ENCODE measurements at places on chromosomes 1 and 21. TPM values are rescaled to one million over a fixed set of nuclear protein-coding genes. Genes with fewer than 3 reads are reported as not detected.
A peak's percentile ranks its signal among the peaks of the same experiment; 100 is the strongest.

DNA sequence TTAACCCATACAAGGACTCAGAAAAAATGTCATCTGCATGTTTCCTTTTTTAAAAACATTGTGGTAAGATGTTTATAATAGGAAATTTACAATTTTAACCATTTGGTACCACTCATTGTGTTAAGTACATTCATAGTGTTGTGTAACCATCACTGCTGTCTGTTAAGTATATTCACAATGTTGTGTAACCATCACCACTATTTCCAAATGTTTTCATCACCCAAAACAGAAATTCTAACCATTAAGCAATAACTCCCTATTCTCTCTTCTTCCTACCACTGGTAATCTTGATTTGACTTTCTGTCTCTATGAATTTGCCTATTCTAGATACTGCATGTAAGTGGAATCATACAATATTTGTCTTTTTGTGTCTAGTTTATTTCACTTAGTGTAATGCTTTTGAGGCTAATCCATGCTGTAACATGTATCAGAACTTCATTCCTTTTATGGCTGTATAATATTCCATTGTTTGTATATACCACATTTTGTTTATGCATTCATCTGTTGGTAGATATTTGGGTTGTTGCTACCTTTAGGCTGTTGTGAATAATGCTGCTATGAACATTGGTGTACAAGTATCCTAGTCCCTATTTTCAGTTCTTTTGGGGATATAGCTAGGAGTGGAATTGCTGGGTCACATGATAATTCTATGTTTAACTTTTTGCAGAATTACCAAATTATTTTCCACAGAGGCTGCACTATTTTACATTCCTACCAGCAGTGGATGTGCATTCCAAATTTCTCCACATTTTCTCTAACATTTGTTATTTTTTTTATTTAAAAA is 14.1 kb downstream of the HIPK1 start:
- DNase-seq = no peak

DNA sequence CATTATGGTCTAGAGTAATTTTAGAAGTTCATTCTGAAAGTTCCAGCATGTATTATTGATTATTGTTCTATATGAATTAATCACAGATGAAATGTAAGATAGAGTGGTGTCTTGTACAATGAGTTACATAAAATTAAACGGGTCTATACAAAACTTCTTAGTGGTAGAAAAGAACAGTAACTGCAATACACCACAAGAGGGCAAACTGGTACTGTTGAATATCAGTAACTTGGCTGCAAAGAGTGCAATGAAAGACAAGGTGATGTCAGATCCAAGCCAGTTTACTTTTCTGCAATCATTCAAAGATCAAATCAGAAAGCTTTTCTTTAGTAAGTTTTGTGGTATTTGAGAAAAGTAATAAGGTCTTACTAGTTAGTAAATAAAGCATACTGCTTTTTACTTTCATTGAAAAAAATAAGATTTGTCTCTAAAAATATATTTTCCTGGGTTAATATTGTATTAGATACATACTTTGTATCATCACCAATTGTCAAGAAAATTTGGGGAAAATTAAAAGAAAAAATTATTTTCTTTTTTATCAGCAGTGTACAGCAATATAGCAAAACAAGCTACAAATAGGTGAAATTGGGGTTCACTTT is 66.4 kb upstream of the BTG3 start:
- DNase-seq = no peak

The LCE3E gene
- total RNA-seq = not detected

GRCh38 chr1:17319561-17320350 is 11.8 kb downstream of the PADI4 start:
- no peak for DNase-seq

DNA sequence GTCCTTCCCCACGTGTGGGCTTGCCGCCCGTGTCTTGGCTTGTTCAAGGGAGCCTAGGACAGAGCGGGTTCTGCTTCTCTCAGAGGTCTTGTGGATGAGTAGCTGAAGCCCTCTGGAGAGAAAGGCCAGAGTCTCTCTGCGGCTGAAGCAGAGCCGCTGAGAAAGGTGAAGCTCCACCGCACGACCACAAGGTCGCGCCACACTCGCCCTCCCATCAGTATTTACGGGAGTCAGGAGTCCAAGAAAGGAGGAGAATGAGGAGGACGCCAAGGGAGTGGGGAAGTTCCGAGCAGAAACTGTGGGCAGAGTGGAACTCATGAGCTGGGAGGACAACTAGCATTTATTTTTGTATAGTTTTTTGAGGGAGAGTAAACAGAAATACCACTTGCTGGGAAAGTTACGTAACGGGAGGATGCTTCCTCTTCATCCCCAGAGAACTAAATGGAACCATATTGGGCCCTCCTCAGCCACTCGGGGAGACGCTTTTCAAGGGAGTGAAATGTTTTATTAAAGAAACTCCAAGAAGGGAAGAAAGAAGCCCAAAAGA is 51.6 kb upstream of the HAO2 start:
- no peak for DNase-seq

DNA sequence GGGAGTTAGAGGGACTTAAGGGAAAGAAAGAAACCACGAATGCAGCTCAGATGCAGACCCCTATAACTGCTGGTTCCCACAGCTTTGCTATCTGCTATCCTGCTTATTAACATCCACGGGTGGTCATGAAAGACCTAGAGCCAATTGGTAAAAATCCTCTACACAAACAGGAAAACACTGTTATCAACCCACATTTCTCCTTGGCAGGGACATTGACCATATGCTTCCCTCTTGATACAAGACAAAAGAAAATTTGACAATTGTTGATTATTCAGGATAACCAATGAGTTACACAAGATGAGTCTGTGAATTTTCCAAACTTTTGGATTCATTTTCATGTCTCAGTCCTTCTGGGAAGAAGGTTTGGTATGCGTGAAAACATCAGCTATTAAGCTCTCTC is 90.4 kb downstream of the TIAM1 start:
- no peak for DNase-seq

DNA sequence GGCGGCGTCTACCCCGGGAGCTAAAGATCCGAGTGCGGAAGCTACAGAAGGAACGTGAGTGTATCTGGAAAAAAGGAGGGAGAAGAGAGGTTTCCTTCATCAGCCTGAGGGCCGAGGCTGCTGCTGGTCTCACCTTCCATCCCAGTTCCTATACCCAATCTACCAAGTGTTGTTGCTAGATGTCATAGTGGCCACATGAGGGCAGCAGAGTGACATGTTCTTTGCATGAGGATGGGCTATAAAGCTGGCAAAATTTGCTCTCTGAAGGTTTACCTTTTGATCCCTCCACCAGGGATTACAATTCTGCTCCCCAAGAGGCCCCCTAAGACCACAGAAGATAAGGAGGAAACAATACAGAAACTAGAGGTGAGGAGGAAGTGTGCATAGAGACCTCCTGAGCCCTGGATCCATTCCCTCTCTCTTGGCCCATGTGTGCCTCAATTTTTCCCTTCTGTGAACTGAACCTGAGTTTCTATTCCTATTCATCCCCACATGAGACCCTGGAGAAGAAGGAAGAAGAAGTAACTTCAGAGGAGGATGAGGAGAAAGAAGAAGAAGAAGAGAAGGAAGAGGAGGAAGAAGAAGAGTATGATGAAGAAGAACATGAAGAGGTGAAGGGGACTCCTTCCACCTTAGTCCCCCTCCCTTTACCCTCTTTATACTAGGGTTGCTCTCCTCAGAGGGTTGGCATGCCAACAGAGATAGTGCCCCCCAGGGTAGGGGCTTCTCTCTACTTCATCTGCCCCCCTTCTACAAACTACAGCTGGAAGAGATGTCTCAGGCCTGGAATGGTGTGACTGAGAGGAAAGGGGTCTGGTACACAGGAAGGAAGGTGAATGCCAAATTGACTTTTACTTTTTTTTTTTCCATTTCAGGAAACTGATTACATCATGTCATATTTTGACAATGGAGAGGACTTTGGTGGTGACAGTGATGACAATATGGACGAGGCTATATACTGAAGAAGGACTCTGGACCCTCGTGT is 13.3 kb downstream of the POLR3GL start:
- DNase-seq = peak; percentile 88

Data from cardiac septum (tissue), 1 donor.